ENCODE measurements at places on chromosomes 7 and 10.

- DNase-seq = no peak
Observed at GRCh38 chr10:68924593-68924992, 23.5 kb downstream of the DDX50 start.

- DNase-seq = no peak
Observed at GRCh38 chr10:109886037-109886780, 37.1 kb downstream of the XPNPEP1 start.

- DNase-seq = no peak
Observed at GRCh38 chr10:6171881-6172695, 30.6 kb upstream of the PFKFB3 start.

DNA sequence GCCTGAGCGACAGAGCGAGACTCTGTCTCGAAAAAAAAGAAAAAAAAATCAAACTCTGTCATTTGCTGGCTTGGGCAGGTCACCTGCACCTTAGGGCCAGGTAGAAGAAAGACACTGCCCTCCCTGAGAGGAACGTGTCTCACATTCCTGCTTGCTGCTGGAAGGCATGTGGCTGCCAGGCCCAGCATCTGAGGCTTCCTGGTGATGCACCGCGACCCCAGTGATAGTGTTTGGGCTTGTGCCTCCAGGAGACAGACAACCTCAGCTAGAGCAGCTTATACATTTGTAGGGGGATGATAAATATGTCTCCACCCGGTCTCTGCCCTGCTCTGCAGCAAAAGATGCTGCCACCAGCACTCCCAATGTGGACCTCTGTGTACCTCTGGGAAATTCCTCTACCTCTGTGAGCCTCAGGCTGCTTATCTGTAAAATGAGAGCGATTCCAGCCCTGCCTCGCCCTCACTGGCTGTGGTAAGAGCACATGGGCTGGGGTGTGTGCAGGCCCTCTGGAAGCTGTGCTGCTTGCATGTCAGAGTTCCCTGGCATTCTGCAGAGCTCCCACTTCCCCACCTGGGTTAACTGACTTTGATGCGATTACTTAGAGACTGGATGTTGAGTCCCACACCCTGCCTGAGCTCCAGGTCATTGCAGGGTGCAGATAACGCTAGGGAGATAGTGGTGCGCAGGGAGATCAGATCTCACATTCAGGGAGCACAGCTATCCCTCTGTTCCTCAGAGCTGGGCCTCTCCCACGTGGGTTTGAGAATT is 19.9 kb downstream of the SLC29A3 start:
- DNase-seq = no peak

- DNase-seq = no peak
Observed at GRCh38 chr7:138429577-138430250, 30.3 kb upstream of the TRIM24 start.

DNA sequence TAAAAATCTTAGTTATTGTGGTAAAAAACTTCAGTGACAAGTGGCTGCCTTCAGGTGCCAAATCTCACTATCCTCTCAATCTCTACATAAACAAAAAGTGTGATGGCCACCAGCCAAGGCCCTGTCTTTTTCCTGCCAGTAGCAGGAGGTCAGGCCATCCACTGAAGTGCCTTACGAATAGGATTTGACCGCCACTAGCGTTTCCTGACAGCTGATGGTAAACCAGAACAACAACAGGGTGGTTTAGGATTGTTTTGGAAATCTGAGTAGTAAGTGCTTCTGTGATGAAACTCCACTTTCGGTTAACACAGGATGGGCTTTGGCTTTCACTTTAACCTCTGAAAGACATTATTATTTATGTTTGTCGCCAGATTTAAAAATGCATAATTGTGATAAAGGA is 55.7 kb upstream of the OGDHL start:
- DNase-seq = no peak

DNA sequence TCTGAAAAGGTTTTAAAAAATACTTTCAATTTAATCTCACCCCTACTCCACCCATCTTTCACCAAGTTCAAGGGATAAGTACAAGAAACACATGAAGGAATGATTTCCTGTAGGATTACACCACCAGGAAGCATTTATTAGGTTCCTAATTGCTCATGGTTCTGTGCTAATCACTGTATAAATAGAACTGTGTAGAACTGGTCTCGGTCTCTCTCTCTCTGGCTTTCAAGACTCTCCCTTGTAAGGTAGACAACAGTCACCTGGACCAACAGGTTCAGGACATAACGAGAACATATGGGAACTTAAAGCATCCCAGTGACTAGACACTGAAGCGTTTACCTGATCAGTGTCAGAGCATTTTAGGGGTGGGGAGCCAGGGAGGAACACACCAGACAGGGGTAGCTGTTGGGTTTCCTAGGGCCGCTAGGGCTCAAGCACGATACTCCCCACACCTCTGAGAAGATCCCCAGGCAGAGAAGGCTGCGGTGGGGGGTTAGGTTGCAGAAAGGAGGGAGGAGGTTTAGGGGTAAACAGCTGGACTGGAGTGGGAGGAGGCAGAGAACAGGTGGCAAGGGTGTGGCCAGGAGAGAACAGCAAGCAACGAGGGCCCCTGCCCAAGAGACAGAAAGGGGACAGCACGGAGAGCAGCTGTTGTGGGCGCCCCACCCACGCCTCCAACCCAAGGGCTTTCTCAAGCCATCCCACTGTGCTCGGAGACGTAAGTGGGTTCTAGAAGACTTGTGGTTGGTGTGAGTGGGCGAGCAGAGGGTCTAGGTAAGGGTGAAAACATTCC is 52.5 kb upstream of the USP6NL start:
- no peak for DNase-seq

GRCh38 chr10:90064295-90064694 is 362.9 kb downstream of the KIF20B start:
- DNase-seq = no peak

DNA sequence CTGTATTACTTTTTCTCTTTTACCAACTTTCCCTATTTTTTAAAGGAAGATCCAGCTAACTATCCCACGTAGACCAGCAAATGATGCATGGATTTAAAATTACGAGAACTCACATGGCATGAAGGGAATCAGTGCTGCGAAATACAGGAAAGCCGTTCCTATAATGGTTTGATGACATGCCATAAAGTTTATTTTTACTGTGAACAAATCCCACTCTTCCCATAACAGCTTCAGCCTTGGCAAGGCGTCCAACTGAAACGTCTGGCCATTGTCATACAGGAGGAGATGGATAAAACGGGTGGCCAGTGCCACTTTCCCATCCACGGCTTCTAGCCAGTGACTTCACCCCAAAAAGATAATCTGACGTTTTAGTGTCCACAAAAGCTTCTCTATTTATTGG is 106.2 kb upstream of the DDC start:
- DNase-seq = no peak

GRCh38 chr7:84328571-84328970 is 134.0 kb upstream of the SEMA3A start:
- no peak for DNase-seq

- no peak for DNase-seq
Observed at GRCh38 chr10:26334232-26334931, 103.8 kb upstream of the APBB1IP start.

DNA sequence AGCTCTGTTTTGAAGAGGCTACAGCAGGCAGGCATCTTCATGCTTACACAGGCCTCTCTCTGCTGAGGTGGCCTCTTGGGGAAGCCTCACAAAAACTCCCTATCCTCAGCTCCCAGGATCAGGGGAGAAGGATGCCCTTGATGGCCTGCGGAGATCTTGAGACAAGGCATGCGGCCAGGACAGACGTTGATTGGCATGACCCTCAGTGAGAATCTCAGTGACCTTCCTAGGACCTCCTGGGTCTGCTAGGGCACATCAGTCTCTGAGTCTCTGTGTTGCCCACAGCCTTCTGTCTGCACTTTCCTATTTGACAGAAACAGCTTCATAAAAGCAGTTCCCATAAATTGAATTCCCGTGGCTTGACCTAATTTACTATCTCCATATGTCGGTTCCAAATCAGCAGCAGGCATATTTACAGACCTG is 1005.8 kb upstream of the C7orf33 start:
- no peak for DNase-seq

- DNase-seq = no peak
Observed at GRCh38 chr7:15715435-15715834, 29.0 kb upstream of the MEOX2 start.

GRCh38 chr10:124048371-124049290 is 44.8 kb downstream of the CHST15 start:
- DNase-seq = no peak

DNA sequence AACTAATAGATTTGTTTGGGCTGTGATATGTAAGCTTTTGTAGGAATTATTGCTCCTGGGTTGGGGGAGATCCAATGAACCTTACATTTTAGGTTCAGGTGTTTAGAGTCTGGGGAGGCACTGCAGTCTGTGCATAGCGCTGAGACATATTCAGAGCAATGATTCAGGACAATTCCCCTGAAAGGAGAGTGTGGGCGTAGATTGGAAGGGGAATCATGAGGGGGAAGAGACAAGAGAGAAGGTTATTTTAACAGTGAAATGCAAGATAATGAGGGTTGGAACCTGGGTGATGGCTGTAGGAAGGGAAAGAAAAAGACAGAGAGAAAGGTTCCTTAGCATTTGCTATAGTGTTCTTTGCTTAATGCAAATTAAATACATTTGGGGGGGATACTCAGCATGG is 1013.4 kb downstream of the REEP3 start:
- DNase-seq = no peak

GRCh38 chr7:16921644-16922257 is 40.0 kb upstream of the AGR3 start:
- no peak for DNase-seq

DNA sequence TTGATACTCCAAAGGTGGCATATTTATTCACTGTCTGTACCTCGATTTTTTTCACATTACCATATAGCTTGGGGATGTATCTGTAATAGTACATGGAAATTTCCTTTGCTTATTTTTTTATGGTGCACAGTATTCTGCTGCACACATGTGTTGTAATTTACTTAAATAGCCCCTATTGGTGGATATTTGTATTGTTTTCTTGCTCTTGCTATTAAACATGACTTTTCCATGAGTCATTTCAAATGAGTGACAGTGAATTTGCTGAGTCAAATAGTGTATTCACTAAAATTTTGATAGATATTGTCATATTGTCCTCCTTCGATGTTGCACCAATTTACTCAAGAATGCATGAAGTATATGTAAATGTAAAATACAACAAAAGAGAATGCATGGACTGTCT is 122.7 kb upstream of the STEAP4 start:
- no peak for DNase-seq

GRCh38 chr7:120933475-120933874 is 17.1 kb upstream of the ING3 start:
- DNase-seq = no peak

GRCh38 chr10:50334273-50334672 is 83.0 kb upstream of the ASAH2 start:
- DNase-seq = no peak

DNA sequence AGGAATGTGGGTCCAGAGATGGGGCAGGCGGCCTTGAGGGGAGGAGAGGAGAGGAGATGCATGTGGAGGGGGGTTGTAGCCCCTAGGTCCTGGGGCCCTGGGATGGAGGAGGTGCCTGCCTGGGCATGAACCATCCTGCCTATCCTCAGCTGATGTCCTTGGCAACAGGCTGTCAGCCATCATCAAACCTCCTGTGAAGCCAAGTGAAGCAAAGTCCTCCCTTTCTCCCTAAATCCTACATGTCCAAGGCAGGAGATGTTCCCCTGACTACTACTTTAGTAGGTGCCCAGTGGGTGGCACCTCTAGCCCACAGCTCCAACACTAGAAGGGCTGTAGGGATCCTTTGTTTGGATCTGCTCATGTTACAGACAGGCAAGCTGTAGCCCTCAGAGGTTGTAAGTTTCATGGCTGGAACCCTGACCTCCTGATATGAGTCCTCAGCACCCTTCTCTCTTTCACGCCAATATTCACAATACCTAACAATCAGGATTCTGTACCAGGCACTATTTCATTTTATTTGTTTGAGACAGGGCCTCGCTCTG is 66.6 kb upstream of the SYPL1 start:
- DNase-seq = no peak

DNA sequence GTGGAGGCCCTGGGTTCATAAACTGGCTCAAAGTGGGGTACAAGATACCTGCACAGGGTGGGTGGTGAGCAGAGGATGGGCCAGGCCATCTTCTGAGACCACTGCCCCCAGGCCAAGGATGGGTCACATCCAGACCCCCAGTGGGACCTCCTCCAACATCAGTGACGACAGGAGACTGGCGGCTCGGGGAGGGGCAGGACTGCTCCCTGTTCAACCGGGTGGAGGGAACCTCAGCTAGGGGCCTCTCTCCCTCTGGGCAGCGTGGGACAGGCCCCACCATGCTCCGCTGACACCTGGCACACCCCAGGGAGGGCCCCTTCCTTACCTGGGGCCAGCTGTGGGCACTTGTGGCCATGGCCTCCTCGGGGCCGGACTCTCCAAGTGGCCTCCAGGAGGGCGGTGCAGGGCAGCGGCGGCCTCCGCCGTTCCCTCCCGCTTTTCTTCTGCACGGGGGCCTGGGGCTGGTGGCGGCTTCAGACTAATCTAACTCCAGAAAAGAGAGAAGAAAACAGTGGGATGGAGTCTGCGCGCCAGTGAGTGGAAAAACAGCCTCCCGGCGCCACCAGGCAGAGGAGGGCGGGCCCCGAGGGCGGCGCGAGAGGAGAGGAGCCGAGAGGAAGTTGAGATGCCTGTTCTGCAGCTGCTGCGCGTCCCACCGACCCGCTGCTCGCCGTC is at the start of gene CALHM2:
CALHM2 (minus strand) TSS at position 540 of the 675 bp plus-strand sequence. CDS start 2,429 bp downstream, outside the sequence.
- DNase-seq = no peak

- no peak for DNase-seq
Observed at GRCh38 chr10:132390170-132390920, 6.7 kb upstream of the PWWP2B start.

DNA sequence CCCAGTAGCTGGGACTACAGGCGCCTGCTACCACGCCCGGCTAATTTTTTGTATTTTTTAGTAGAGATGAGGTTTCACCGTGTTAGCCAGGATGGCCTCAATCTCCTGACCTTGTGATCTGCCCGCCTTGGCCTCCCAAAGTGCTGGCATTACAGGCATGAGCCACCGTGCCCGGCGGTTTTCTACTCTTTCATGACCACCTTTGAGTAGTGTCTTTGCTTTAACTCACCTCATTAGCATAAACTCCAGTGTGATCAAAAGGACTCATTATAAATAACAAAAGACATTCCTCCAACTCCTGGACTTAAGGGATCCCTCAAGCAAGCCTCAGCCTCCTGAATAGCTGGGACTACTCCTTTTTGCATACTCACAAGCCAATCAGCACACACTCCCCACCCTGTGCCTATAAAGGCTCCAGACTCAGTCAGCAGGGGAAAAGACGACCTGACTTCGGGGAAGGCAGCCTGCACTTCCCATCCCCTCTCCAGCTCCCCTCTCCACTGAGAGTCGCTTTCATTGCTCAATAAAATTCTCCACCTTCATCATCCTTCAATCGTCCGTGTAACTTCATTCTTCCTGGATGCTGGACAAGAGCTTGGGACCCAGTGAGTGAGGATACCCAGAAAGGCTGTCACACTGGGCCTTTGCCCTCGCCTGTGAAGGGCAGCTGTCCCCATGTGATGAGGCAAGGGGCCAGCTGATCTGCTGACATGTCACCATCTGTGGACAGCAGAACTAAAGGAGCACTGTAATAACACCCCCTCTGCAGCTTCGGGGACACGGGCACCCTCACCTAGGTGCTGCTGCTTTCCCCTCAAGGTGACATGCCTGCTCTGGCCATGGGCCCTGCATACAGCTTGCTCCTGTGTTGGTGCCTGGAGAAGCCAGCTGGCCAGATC is 35.0 kb upstream of the EIF4H start:
- DNase-seq = no peak

Measured in HEK293T (cell line).